Smooth muscle cell of trachea (primary cell): ENCODE measurements at places on chromosomes 6 and 20. TPM values are rescaled to one million over a fixed set of nuclear protein-coding genes. Genes with fewer than 3 reads are reported as not detected.

The CRISP2 gene
- not detected in 2 replicates for total RNA-seq

The GGTLC1 gene
- not detected in 2 replicates for total RNA-seq

The POM121L2 gene
- total RNA-seq, result not detected in 2 replicates

The LY6G6D gene
- not detected in 2 replicates for total RNA-seq

The TNNC2 gene
- 1.0 and 2.2 TPM in 2 replicates for total RNA-seq

The IRF4 gene
- total RNA-seq, result under 0.01 and 0.99 TPM in 2 replicates

The SLC12A5 gene
- 0.17 TPM in 1 of 2 replicates, not detected in the other for total RNA-seq

The HUS1B gene
- total RNA-seq, result 0.99 and 1.2 TPM in 2 replicates

The ASIP gene
- not detected in 2 replicates for total RNA-seq

The C20orf204 gene
- 0.99 and 1.3 TPM in 2 replicates for total RNA-seq

The C20orf144 gene
- under 0.01 and 0.44 TPM in 2 replicates for total RNA-seq

The ENPP3 gene
- 0.15 and 0.33 TPM in 2 replicates for total RNA-seq

The DHX16 gene
- 31.7 and 37.1 TPM in 2 replicates for total RNA-seq

The PKIG gene
- total RNA-seq, result 129 and 140 TPM in 2 replicates

The NFS1 gene
- total RNA-seq, result 42.8 and 65.7 TPM in 2 replicates
